SJCRH30 (cell line): ENCODE measurements at places on chromosomes 3 and 15. TPM values are rescaled to one million over a fixed set of nuclear protein-coding genes. Genes with fewer than 3 reads are reported as not detected.

DNA sequence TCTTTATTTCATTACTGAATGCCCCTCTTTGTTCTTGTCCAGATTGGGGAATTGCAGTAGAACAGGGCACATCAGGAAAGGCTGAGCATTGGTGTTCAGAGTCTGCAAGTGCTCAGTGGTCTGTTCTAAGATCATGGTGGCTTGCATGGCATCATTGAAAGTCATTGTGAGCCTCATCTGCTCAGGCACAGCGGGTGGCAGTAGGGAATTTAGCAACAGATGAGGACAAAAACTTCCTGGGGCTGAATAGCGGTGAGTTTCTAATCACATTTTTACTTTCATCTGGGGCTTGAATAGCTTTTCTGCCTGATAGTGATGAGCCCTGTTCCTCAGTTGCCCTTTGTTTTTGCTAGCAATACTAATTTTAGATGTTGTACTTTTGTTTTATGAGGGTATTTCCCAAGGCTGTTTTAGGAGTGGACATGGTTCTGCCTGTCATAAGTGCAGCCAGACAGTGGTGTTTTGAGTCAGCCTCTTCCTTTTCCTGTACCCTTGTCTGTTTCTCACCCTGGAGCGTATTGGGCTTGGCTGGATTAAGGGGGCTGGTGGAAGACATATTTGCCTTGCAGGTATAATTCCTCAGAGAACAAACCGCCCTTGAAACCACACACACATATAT lies 127.2 kb upstream of the IL12A start:
- H3K36me3 ChIP-seq = no peaks in the 10 kb centered on the region
- peak overlapping the region; percentile 62 for H3K27ac ChIP-seq
- DNase-seq = no peak
- no peaks in the 10 kb centered on the region for H3K27me3 ChIP-seq

The RAB6B gene
- 0.58 and 1.4 TPM in 2 replicates for total RNA-seq

DNA sequence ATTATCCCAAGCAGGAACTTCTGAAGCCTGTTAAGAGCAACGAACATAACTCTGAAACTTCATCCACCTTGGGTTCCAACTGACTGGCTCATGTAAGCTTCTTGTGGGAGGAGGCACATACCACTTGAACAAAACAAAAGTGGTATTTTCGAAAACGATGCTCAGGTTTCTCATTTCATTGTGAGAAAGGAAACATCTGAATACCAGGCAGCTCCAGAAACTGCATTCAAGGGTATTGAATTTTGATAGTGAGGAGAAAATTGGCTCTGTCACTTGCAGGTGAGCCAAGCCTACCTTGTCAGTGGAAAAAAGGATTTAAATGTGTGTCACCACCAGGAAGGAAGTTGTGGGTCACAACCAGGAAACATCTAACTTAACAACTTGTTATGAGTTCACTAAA lies 218.1 kb upstream of the SATB1 start:
- H3K27ac ChIP-seq = no peak overlapping the region
- DNase-seq = no peak
- no peaks in the 10 kb centered on the region for H3K36me3 ChIP-seq
- H3K4me3 ChIP-seq = no peak overlapping the region
- no peaks in the 10 kb centered on the region for H3K27me3 ChIP-seq

- H3K4me1 ChIP-seq = no peaks in the 10 kb centered on the region
- no peak overlapping the region for H3K27ac ChIP-seq
- H3K4me3 ChIP-seq = no peak overlapping the region
- DNase-seq = no peak
- no peaks in the 10 kb centered on the region for H3K36me3 ChIP-seq
Measured at GRCh38 chr15:35136321-35137189, 51.5 kb upstream of the NANOGP8 start.

- no peak overlapping the region for H3K27ac ChIP-seq
- H3K36me3 ChIP-seq = no peaks in the 10 kb centered on the region
- DNase-seq = no peak
- H3K4me3 ChIP-seq = no peak overlapping the region
- no peaks in the 10 kb centered on the region for H3K27me3 ChIP-seq
- H3K4me1 ChIP-seq = no peaks in the 10 kb centered on the region
Measured at GRCh38 chr3:122033023-122033422, 11.0 kb upstream of the ILDR1 start.

DNA sequence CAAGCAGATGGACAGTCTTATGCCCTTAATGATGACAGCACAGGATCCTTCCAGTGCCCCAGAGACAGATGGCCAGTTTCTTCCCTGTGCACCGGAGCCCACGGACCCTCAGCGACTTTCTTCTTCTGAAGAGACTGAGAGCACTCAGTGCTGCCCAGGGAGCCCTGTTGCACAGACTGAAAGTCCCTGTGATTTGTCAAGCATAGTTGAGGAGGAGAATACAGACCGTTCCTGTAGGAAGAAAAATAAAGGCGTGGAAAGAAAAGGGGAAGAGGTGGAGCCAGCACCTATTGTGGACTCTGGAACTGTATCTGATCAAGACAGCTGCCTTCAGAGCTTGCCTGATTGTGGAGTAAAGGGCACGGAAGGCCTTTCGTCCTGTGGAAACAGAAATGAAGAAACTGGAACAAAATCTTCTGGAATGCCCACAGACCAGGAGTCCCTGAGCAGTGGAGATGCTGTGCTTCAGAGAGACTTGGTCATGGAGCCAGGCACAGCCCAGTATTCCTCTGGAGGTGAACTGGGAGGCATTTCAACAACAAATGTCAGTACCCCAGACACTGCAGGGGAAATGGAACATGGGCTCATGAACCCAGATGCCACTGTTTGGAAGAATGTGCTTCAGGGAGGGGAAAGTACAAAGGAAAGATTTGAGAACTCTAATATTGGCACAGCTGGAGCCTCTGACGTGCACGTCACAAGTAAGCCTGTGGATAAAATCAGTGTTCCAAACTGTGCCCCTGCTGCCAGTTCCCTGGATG lies 198.7 kb downstream of the AKAP13 start:
- H3K36me3 ChIP-seq = peaks cover 34% of the 10 kb centered on the region
- H3K27me3 ChIP-seq = no peaks in the 10 kb centered on the region

GRCh38 chr3:195441992-195442572 lies 738 bp downstream of the ACAP2 start:
- 0 out of 2 replicates have a peak, but pooled peaks cover 3% of the 10 kb centered on the region for H3K4me1 ChIP-seq
- H3K4me3 ChIP-seq = peak overlapping the region; percentile 86
- peak overlapping the region; percentile 53 for H3K27ac ChIP-seq
- no peaks in the 10 kb centered on the region for H3K27me3 ChIP-seq
